ENCODE measurements at places on chromosomes 6 and 20.

DNA sequence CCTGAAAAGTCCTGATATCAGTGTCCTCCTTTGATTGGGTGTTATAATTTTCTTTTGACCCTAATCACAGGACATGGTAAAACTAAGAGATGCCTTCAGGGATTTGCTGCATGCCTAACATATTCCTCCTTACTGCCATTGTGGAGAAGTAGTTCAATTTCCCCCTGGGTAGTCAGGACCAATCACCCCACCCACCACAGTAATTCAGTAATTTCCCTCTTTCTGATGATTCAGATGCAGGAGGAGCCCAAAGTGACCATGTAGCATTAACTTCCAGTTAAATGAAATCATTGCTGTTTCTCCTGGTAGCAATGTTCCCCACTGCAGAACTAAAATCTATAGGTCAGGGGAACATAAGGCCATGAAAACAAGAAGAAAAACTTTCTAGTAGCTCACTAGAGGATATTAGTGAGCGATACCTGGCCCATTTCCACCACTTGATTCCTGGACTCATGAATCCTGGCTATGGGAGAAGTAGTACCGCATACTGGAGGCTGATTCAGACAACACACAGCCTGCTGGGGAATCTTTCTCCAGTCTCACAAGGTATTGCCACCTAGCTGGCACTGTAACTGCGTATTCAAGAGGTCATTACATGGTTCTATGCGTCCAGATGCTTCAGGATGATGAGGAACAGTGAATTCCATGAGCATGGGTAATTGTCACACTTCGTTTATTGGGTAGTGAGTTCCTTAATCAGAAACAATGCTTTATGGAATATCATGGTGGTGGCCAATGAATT, 561.2 kb downstream of the HAO1 start:
- DNase-seq, result no peak

- no peak for DNase-seq
Measured at GRCh38 chr6:37848371-37848770, 28.8 kb downstream of the ZFAND3 start.

- DNase-seq, result no peak
Measured at GRCh38 chr6:167115054-167115453, 7.8 kb upstream of the CCR6 start.

GRCh38 chr6:2851727-2852513, 10.3 kb upstream of the SERPINB1 start:
- DNase-seq, result no peak

DNA sequence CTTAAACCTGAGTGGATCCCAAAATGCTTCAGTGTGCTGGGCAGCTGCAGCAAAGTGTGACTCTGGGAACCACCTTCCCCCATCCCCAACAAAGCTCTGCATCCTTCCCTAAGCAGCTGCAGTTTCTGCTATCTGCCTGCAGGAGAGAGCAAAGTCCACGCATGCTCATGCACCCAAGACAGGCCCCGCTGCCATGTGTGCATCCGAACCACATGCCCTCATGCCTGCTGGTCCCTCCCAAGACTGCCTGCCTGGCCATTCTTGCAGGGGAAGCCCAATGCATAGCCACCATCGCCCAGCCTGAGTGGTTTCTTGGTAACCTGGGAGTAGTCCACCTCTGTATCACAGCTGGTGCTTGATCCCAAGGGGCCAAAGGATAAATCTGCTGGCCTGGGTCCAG, 94.3 kb upstream of the OLIG3 start:
- no peak for DNase-seq

Data from NCI-H1092 (cell line).